ENCODE measurements at places on chromosomes 2 and 18.
A peak's percentile ranks its signal among the peaks of the same experiment; 100 is the strongest.

GRCh38 chr2:71070294-71071093 lies 2.0 kb downstream of the NAGK start:
- DNase-seq, result no peak

- peak; percentile 16 for DNase-seq
Observed at GRCh38 chr2:101677658-101678057, 19.8 kb upstream of the MAP4K4 start.

DNA sequence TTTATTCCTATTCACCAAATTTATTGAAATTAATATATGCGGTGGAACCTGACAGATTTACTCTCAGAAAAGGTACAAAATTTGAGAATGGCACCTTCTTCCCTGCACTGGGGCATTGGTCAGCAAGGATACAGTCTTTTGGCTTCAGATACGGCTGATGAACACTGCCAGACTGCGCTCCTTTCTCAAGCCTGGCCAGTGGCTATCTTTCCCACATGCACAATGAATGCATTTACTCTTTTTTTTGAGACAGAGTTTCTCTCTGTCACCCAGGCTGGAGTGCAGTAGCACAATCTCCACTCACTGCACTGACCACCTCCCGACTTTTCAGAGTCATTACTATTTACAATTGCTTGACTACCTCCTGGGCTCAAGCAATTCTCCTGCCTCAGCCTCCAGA lies 61.6 kb downstream of the MOB4 start:
- no peak for DNase-seq

DNA sequence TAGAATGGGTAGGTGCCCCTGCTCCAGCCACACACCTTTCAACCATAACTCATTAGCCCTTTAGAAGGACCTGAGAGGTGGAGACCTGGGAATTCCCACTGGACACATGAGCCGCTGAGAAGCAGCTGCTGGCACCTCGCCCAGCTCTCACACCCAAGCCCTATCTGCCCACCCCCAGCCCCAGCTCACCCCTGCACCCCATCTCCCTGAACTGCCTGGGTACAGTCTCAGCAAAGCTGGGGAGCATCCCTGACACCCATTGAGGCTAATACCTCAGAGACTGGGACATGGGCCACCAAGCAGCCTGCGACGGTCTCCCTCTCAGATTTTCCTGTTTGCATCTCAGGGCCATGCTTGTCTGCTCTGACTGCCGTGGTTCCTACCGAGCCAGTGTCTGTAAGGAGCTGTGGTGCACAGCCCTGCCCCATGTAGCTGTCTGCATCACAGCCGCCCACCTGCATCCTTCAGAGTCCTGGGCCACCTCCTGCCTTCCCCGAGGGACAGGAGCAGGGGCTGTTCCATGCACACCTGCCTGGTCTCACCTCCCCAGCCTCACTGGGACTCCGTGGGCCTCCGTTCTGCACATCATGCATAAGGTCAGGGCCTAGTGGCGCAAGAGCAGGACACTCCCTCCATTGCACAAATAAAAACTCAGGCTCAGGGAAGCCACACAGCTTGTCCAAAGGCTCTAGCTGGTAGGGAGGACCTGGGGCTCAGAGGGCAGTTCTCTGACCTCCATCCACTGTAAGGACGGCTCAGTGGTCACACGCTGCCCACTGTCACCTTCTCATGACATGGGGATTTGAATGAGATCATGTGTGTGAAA lies 90.0 kb downstream of the SEPTIN10 start:
- no peak for DNase-seq

DNA sequence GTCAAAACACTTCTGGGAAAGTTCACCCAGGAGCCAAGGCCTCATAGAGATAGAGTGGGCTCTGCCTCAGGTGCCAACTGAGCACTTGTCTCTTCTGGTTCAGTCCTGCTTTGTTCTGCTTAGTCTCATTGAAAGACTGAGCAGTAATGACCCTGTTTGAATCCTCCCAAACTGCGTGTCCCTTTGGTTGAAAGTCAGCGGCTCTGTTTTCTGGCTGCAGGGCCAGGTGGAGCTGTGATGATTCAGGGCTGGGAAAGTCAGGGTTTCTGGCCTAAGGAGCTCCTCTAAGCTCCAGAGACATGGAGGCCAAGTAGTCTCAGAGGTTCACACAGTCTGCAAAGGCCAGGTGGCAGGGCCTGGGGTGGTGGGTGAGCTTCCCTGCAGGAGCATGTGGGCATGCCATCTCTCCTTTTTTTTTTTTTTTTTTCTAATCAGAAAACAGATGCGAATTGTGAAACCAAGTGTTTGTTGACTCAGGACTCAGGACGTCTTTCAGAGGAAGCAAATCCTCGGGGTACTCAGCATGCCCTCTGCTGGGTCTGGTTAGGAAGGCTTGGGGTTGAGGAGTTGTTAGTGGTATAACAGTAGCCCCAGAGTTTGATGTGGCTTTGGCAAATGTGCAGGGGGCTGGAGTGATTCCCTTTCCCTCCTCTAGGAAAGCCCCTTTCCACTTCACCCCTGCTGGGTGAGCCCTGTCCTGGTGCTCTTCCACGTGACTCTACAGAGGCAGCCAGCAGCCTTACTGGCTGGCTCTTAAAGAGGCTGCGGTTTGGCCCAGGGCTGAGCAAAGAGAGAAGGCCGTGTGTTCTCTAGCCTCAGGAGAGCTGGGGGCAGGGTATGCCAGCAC lies 38.3 kb downstream of the TMEM17 start:
- no peak for DNase-seq

GRCh38 chr2:46517485-46517884 lies 38.1 kb downstream of the TMEM247 start:
- DNase-seq, result no peak

DNA sequence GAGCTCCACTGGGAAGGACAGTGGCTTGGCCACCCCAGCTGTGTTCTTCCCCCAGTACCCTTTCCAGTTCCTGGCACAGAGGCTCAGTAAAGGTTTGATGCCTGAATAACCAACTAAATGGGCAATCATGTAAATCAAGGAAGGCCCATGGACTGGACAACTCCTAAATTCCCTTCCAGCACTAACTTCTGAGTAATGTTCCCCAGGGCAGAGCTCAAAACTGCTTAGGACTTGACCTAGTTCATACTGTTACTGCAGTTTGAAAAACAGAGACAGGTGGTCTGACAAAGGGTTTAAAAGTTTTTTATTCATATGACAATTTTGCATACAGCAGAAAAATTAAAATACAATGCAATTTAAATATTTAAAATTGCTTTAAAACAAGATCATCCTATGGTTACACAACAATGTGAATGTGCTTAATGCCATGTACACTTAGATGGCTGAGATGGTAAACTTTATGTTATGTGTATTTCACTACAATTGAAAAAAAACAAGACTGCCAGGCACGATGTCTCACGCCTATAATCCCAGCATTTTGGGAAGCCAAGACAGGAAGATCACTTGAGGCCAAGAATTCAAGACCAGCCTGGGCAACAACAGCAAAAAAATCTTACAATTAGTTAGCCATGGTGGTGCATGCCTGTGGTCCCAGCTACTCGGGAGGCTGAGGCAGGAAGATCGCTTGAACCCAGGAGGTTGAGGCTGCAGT lies 26.2 kb downstream of the PCBP1 start:
- no peak for DNase-seq

DNA sequence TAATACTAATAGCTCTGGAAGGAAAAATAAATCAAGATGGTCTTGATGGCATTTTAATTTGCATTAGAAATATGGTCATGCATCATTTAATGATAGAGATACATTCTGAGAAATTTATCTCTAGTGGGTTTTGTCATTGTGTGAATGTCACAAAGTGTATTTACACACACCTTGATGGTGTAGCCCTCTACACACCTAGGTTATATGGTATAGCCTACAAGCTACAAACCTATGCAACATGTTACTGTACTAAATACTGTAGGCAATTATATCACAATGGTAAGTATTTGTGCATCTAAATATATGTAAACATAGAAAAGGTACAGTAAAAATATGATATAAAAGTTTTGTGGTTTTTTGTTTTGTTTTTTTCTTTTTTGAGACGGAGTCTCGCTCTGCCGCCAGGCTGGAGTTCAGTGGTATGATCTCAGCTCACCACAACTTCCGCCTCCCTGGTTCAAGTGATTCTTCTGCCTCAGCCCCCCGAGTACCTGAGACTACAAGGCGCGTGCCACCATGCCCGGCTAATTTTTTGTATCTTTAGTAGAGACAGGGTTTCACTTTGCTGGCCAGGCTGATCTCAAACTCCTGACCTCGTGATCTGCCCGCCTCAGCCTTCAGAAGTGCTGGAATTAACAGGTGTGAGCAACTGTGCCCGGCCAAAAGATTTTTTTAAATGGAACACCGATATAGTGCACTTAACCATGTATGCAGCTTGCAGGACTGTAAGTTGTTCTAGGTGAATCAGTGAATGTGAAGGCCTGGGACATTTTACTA lies 83.7 kb upstream of the UBXN4 start:
- DNase-seq, result no peak

GRCh38 chr2:226408141-226408540 lies 391.5 kb downstream of the IRS1 start:
- no peak for DNase-seq

GRCh38 chr18:45806226-45806625 lies 19.2 kb upstream of the SIGLEC15 start:
- no peak for DNase-seq

- no peak for DNase-seq
Observed at GRCh38 chr2:84603911-84604310, 87.6 kb downstream of the DNAH6 start.

DNA sequence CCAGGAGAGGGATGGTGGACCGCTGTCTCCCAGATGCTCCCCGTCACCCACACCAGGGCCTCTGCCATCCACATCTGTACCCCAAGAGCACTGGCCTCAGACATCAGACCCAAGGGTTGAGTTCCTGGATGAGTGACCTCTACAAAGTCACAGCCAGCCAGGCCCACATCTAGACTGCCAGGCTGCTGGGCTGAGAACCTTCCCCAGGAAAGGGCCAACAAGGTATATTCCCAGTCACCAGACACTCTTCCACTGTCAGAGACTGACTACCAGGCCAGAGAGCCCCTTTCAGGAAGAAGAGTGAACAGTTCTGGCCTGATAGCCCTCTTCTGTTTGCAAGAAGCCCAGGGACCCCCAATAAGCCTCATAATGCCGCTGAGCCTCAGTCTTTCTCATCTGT lies 44.3 kb downstream of the C1QL2 start:
- no peak for DNase-seq

DNA sequence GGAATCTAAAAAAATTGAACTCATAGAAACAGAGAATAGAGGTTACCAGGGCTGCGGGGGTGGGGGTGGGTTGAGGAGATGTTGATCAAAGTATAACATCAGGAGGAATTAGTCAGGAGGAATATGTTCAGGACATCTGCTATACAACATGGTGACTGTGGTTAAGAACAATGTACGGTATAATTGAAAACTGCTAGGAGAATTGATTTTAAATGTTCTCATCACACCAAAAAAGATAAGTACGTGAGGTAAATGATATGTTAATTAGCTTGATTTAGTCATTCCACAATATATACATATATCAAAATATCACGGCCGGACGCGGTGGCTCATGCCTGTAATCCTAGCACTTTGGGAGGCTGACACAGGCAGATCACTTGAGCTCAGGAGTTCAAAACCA lies 140.2 kb downstream of the MTCL1 start:
- no peak for DNase-seq

GRCh38 chr2:42663828-42664227 lies 95.4 kb downstream of the MTA3 start:
- DNase-seq, result peak; percentile 3

DNA sequence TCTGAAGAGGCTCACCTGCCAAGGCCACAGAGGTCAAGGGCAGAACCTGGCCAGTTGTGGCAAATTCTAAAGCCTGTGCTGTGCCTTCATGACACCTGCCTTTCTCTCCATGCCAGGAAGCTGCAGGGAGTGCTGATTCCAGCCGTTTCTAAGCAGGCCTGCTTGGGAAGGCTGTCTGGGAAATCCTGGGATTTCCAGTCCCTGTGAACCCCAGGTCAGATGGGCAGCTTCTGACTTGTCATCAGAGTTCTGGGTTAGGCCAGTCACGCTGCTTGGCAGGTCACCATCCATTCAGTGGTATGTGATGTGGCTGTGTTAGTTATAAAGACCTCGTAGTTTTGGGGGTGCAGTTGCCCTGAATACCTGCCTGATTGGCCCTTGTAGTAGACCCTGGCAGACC lies 70.7 kb upstream of the ALPP start:
- DNase-seq, result no peak

GRCh38 chr2:127034883-127035611 lies 71.9 kb downstream of the BIN1 start:
- no peak for DNase-seq

- no peak for DNase-seq
Observed at GRCh38 chr18:75880266-75880665, 452.8 kb upstream of the SMIM21 start.

DNA sequence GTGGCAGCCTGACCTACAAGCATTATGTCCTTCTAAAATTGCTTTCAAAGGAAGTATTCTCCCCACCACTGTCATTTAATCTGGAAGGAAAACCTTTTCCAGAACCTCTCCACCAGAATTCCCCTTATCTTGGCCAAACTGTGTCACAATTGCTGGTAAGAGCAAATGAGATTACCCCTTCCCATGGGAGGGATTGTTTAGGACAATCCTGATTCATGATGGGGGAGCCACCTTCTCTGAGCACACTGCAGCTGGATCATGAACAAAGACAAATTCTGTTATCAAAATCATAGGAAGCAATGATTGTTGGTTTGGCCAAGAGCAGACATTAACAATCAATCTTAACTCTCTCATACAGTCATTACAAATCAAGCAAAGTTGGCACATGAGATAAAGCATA lies 18.1 kb upstream of the ATOH8 start:
- DNase-seq, result no peak

DNA sequence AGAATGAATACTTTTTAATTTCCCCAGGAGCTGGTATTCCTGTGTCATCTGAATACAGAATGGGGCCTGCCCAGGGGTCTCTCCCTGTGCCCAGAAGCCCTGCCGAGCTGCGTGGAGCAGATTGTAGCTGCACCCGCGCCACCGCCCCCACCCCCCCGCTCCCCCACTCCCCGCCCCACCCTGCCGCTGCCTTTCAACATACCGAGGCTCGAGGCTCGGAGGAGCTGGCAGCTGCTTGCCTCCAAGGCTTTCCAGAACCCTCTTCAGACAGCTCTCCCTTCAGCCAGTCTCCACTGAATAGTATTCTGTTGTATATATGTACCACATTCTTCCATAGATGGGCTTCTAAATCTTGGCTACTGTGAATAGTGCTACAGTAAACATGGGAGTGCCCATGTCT lies 150.7 kb downstream of the TSN start:
- no peak for DNase-seq

DNA sequence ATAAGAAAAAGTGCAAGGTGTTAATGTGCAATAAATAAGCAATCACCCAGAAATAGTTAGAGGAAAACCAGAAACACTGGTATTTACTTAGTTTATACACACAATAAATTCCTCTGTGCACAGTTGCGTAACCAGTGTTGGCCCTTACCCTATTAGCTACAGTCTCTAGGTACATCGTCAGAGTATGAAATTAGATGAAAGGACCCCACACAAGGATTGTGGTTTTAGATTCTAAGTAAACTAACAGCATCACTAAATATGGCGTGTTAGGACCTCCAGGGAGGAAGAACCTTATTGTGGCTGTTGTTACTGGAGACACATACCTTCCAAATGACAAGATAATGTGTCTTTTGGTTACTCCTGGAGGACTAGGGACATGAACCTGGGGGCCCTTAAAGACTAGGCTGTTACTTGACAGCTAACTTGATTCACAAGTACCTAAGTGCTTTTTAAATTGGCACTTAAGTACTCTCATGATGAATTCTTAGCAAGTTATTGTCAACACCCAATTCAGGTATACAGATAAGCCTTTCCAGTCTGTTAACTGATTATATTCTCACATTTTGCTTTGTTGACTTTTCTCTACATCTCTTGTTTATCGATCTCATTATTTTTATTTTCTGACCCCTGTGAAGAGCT lies 115.3 kb downstream of the FEZ2 start:
- DNase-seq, result no peak
